ENCODE measurements at places on chromosomes 12 and 14.
A peak's percentile ranks its signal among the peaks of the same experiment; 100 is the strongest.

DNA sequence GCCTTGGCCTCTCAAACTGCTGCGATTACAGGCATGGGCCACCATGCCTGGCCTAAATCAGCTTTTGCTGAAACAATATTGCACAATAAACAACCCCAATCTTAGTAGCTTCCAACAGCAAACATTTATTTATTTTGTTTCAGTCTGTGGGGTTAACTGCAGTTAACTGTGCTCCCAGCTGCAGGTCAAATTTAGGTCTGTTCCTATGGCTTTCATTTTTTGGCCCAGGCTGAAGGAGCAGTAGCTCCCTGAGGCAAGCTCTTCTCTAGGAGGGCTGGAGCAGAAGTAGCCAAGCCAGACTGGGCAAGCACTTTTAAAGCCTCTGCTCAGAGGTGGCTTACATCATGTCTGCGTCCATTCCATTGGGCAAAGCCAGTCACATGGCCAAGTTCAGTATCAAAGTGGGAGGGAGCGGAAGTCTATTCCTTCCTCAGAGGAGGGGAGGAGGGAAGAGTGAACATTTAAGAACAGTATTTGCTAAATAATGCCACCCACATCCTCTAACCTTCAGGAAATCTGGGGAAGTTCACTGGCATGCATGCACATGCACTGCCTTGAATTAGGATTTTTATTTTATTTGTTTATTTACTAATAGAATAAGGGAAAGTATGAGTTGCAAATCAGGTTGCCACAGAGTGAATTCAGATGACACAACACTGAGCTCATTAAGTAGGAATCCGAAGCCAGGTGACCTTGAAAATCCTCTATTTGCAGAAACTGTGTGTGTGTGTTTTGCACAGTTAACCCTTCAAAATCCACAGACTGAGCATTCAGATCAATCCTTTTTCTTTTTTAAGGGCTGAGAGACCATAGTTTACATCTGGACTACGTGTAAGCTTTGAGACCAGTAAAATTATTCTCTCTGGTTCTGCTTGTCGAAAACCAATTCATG is 122.0 kb upstream of the SEL1L start:
- no peak for DNase-seq

- DNase-seq = no peak
Observed at GRCh38 chr14:105605464-105606304, 79.3 kb downstream of the TMEM121 start.

DNA sequence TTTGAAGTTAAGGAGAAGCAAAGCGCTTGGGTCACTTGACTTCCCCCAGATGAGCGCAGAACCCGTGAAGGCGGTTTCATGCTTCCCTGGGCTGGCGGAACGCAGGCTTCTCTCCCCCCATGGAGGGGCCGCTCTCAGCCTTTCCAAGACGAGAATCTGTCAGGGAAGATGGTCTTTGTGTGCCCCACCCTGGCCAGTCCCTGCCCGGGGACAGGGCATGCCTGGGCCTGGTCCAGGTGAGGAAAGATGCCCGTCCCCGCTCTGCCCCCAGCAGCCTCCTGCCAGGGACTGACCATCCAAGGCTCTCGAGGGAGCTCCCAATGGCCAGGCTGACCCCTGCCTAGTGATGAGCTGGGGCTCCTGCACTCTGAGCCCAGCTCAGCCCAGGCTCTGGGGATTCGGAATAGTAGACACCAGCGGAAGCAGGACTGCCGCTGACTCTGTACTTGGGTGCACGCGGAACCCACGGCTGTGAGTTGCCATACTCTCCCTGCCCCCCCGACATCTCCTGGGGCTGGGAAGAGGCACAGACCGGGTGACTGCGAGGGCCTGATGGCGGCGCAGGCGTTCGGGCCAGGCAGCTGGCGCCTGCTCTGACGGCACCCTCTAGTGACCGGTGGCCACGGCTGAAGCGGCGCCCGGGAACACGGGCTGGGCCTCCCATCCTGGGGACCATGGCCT is 142.2 kb upstream of the FKBP4 start:
- DNase-seq = no peak

GRCh38 chr12:80794551-80794950 is 77.8 kb downstream of the MYF5 start:
- no peak for DNase-seq

DNA sequence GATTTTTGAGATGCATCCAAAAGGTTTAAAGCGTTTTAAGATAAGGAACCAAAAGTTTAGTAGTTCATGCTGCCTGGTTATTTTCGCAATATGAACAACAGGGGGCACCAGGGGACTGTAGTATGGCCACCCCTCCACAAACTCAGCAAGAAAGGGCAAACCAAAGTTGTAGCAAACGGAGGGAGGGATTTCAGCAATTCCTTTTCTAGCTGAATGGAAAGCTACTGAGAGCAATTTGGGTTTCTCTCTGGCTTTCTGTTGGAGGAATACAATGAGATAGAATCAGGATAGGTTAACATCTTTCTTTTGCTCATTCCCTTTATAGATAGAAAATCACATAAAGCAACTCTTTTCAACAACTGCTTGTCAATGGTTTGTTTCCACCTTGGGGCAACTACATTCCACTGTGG is 62.5 kb downstream of the DRAM1 start:
- DNase-seq = peak; percentile 1

GRCh38 chr14:33070475-33070874 is 131.8 kb downstream of the NPAS3 start:
- no peak for DNase-seq

- no peak for DNase-seq
Observed at GRCh38 chr14:27613102-27613501, 1015.3 kb upstream of the NOVA1 start.

GRCh38 chr12:42262271-42262670 is 24.2 kb upstream of the YAF2 start:
- DNase-seq = no peak

- no peak for DNase-seq
Observed at GRCh38 chr14:51157012-51157411, 62.1 kb upstream of the TRIM9 start.

- no peak for DNase-seq
Observed at GRCh38 chr12:121858662-121859572, at the start of gene HPD. HPD (minus strand) TSS chr12:121858859; CDS start chr12:121858823, 36 bp downstream.

DNA sequence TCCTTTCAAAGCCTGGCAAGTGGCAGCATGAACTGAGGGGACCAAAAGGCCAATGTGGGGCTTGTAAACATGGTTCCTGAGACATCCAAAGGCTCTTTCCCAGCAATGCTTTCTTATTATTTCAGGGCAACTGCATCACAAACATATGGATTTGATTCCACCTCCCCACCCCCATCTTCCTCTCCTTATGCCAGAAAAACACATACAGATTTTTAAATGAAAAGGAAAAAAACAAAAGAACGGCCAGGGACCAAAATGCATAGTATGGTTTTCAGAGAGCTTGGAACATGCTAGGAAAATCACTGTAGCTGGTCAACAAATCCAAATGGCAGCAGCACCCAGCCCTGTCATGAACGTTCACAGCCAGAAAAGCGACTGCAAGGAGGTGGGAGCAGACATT is 167.6 kb downstream of the ANO2 start:
- no peak for DNase-seq

DNA sequence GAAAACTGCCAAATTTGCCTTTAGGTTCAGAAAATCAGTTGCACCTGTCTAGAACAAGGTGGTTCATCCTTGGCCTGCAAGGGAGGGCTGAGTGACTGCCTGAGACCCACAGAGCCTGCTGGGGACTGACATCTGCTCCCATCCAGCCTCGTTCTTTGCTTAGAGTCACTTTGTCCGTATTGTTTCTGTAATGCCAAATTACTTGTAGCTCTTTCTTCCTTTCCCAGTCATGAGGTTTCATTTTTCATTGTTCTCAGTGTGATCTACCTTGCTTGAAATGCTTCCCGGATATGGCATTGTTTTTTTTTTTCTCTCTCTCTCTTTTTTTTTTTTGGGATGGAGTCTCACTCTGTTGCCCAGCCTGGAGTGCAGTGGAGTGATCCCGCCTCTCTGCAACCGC is 21.3 kb downstream of the TSPAN9 start:
- DNase-seq = no peak

DNA sequence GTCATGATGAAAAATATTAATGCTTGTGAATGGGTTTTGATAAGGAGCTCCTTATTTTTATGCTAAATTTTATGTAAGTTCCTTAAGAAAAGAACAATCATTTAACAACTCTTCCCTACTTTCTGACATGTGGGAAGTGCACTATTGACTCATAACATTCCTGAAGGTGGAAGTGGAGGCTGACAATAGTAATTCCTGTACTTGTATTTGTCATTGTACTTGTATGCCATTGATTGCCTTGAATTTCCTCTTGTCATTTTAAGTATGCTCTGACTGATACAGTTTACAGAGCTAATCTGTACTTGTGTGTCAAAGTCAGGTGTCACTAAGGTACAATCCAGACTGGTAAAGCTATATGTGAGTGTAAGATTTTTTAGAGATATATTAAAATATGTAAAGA is 440.0 kb downstream of the SLC16A7 start:
- no peak for DNase-seq

DNA sequence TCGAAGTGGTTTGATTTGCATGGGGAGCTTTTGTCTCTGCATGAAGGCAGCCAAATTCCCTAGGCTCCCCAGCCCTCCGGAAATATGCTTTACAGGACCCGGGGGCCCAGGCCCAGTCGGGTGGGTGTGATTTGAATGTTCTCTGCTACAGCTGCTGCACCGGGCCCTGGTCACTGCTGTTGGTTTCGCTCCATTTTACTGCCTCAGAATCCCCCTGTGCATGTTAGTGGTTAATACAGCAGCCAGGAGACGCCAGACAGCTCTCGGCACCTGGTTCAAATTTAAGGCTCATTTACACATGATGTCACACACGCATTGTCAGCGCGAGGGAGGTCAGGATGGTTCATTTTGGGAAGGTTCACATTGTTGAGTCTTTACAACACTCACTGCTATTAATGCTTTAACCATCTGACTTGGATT is 99.6 kb downstream of the SLC38A6 start:
- no peak for DNase-seq

DNA sequence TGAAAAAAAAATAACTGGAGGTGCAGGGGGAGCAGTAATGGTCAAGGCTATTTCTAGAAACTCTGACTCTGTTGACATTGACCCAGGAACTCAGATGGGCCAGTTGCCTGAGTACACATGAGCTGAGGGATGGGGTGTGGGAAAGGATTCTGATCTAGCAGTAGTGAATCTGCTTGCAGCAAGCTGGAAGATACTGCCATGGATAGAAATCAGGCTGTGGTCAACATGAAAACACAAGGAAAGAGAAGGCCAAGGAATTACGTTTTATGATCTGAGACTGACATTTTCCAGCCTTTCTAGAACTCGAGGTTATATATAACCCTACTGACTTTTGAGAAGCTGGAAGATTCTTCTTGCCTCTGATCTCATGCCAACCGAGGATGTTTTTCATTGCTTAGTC is 90.0 kb downstream of the ANO6 start:
- no peak for DNase-seq

- no peak for DNase-seq
Observed at GRCh38 chr12:126369487-126370463, 1304.5 kb downstream of the AACS start.

DNA sequence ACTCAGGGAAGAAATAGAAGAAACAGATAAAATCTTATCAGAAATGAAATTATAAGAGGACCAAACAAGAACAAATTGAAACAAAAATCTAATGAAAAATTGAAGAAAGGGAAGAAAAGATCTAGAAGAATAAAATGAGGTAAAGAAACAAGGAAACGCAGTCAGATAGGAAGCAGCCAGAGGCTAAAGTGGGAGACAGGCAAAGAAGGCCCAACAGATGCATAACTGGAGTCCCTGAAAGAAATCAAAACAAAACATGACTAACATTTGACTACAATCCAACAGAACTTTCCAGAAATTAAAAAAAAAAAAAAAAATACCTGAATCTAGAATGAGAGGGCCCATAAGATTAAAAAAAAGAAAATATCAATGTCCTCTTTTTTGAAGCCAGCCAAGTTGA is 65.6 kb downstream of the AMN start:
- DNase-seq = no peak

GRCh38 chr12:6070472-6071257 is 53.8 kb downstream of the VWF start:
- DNase-seq = no peak

DNA sequence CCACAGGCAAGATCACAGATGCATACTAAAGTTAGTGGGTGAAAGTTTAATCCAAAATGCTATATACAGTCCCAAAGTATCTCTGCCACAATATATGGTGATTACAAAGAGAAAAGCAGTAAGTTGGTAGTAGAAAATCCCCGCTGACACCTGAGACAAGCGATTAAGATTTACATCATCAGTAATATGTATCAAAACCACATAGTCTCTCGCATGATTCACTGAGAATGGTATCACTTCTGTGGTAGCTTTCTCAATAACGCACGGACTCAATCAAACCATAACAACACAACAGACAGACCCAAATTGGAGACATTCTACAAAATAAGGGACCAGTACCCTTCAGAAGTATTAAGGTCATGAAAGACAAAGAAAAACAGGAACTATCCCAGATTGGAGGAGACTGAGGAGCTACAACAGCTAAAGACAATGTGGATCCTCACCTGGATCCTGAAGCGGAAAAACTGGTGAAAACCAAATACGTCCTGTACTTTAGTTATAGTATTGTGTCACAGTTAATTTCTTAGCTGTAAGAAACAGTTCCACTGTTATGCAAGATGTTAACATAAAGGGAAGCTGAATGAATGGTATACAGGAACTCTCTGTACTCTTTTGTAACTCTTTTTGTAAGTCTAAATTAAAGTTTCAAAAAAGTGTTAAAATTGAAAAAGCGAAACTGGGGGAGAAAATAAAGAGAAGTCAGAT is 51.0 kb downstream of the SPTLC2 start:
- no peak for DNase-seq

DNA sequence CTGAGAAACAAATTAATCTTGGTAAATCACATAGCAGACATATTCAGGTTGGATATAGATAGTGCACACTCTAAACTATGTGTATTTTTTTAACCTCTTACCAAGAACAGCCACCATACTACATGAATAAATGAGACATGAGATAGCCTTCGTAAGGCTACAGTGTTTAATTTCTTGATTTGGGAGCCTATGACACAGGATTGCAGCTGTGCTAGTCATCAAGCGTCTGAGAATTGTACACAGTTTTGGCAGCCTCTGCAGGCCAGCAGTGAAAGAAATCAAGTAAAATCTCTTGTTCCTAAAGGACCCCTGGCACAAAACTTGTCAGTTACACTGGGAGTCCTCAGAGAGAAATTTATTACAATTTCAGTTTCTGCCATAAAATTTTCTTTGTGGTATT is 236.1 kb downstream of the C12orf50 start:
- DNase-seq = no peak

GRCh38 chr12:55698241-55698955 is 9.3 kb downstream of the ITGA7 start:
- DNase-seq = no peak

DNA sequence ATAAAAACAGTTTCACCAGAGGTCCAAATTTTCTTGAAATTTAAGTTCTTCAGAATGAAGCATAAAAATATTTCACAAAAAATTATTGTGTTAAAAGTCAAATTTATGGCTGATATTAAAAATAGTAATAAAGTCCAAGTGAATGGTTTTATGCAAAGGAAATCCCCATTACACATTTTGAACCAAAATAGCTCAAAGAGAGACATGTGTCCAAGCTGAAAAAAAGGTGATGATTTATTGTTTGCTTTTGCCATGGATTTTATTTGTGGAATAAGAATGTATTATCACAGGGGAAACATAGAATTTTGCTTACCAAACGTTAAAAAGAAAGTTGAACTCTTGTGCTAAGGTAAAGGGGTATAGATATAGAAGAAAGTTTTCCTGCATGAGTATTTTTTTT is 4.6 kb downstream of the FOXG1 start:
- no peak for DNase-seq

- no peak for DNase-seq
Observed at GRCh38 chr12:1885599-1886245, 32.7 kb downstream of the CACNA2D4 start.
